Right lobe of liver (tissue), 6 donors: ENCODE measurements at places on chromosomes 3 and 15.

DNA sequence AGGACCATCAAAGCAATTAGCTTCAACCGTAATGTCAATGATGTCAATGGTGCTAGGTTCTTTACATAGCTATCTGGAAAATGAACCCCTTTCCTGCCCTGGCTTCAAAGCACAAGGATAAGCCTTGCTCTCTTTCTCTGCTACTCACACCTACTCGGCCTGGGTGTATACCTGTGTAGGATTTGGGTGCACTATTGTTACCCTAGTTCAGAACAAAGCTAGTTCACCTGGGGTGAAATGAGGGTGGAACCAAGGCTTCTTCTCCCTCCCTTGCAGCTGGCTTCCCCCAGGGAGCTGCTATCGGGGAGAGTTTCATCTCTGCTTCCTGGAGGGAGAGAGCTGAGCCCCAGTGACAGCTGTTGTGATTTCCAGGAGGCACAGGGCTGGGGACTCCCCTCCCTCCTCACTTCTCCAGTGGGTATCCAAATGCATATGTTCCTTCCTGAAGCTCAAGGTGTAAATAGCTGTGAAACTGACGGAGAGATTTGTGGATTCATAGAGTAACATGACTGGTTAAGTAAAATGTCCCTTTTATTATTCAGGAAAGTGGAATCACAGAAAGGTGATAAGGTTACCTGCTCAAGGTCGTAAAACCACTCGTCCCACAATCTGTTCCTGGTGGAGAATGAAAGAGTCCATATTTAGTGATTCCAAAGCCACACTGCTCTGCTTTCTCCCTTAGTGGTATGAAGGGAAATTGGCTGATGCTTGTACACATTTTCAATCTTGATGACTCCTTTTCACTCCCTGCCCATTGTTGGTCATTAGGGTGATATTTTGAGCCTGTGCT is 11.8 kb upstream of the C3orf70 start:
- H3K27me3 ChIP-seq: no peaks in the 10 kb centered on the region
- H3K4me3 ChIP-seq: no peak overlapping the region

DNA sequence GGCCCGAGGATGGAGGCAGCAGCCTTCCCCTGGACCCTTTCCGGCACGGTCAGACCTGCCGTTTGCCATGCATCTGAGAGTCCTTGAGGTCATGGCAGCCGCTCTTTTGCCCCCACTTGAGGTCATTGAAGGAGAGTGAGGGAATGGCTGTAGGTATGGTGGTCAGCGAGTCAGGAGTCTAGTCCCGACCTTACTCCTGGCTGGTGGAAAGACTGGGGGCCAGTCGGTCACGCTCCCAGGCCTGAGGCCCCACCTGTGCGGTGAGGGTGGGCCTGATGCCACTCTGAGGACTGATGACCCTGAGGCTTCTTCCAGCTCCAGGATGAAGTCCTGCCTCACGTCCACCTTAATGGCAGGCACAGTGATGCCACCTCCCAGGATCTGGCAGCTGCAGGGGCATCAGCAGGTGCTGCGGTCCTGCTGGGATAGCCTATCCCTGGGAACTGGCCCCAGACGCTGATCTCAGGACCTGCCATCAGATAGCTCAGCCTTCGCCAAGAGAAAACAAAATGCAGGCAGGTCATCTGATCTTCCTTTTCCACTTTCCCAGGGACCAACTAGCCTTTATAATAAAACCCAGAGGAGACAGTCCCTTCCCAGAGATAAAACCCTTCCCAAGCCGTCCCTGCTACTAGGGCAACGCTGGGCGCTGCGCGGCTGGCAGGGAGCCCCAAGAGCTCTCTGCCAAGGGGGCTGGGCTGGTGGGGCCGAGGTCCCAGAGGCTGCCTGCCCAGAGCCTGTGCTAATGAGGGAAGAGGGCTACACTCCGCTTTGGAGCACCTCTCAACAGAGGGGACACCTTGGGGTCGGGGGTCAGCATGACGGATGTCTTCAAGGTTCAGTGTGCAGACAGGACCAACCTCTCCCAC is 42.2 kb downstream of the TM2D3 start:
- peaks cover 15% of the 10 kb centered on the region for H3K4me1 ChIP-seq
- H3K4me3 ChIP-seq: no peak overlapping the region

- H3K4me3 ChIP-seq: no peak overlapping the region
- H3K27ac ChIP-seq: no peak overlapping the region
- H3K36me3 ChIP-seq: no peaks in the 10 kb centered on the region
- H3K27me3 ChIP-seq: no peaks in the 10 kb centered on the region
- no peaks in the 10 kb centered on the region for H3K4me1 ChIP-seq
Measured at GRCh38 chr15:99131441-99132023, 26.7 kb downstream of the SYNM start.

GRCh38 chr3:177196456-177197040 is 734 bp downstream of the TBL1XR1 start:
- H3K27me3 ChIP-seq: no peaks in the 10 kb centered on the region
- peak overlapping the region; percentile 75 for H3K4me3 ChIP-seq
- H3K27ac ChIP-seq: peak overlapping the region; percentile 93
- H3K36me3 ChIP-seq: no peaks in the 10 kb centered on the region
- peak; percentile 62 for DNase-seq
- no peaks in the 10 kb centered on the region for H3K4me1 ChIP-seq

DNA sequence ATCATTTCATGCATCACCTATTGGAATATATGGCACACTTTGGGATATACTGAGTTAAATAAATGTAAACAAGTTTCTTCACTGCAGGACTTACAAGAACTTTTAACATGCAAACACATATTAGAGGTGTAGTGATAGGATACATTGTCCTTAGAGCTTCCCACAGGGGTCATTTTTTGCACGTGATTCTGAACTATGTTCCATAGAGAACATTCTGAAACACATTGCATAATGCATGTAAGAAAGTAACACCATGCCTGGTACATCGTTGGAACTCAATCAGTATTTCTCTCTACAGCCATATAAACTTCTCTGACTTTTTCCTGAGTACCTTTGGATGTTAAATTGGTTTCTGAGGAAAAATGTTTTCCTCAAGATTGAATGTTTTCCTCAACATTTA is 28.3 kb downstream of the MRAS start:
- no peaks in the 10 kb centered on the region for H3K36me3 ChIP-seq
- DNase-seq: no peak
- H3K4me3 ChIP-seq: no peak overlapping the region
- H3K4me1 ChIP-seq: no peaks in the 10 kb centered on the region

- no peaks in the 10 kb centered on the region for H3K36me3 ChIP-seq
- H3K4me3 ChIP-seq: no peak overlapping the region
- no peaks in the 10 kb centered on the region for H3K27me3 ChIP-seq
- DNase-seq: no peak
- peaks cover 30% of the 10 kb centered on the region for H3K4me1 ChIP-seq
- peak overlapping the region; percentile 14 for H3K27ac ChIP-seq
Measured at GRCh38 chr15:45393851-45394250, 15.5 kb upstream of the GATM start.
